Trophoblast cell (in vitro differentiated cells and primary cell): ENCODE measurements at places on chromosomes 2 and 18.
A peak's percentile ranks its signal among the peaks of the same experiment; 100 is the strongest.

- H3K27me3 ChIP-seq = no peaks in the 10 kb centered on the region
- H3K4me3 ChIP-seq = no peak overlapping the region
- DNase-seq = peak; percentile 83
- no peak overlapping the region for H3K27ac ChIP-seq
- no peaks in the 10 kb centered on the region for H3K36me3 ChIP-seq
Measured at GRCh38 chr2:232363784-232364615, 14.6 kb upstream of the ALPP start.

- no peak overlapping the region for H3K27ac ChIP-seq
- no peaks in the 10 kb centered on the region for H3K36me3 ChIP-seq
- H3K4me3 ChIP-seq = no peak overlapping the region
- H3K27me3 ChIP-seq = no peaks in the 10 kb centered on the region
- no peaks in the 10 kb centered on the region for H3K4me1 ChIP-seq
- DNase-seq = peak; percentile 84
Measured at GRCh38 chr18:63763831-63764600, 11.2 kb upstream of the SERPINB7 start.

- no peak overlapping the region for H3K4me3 ChIP-seq
- H3K27ac ChIP-seq = peak overlapping the region; percentile 46
- peaks cover 6% of the 10 kb centered on the region for H3K4me1 ChIP-seq
- peak; percentile 73 for DNase-seq
- no peaks in the 10 kb centered on the region for H3K36me3 ChIP-seq
Measured at GRCh38 chr2:118668431-118669424, 178.7 kb downstream of the EN1 start.

- DNase-seq = peak; percentile 65
- H3K27ac ChIP-seq = no peak overlapping the region
- H3K4me3 ChIP-seq = no peak overlapping the region
- H3K27me3 ChIP-seq = no peaks in the 10 kb centered on the region
Measured at GRCh38 chr2:54809819-54810218, 86.4 kb downstream of the EML6 start.

DNA sequence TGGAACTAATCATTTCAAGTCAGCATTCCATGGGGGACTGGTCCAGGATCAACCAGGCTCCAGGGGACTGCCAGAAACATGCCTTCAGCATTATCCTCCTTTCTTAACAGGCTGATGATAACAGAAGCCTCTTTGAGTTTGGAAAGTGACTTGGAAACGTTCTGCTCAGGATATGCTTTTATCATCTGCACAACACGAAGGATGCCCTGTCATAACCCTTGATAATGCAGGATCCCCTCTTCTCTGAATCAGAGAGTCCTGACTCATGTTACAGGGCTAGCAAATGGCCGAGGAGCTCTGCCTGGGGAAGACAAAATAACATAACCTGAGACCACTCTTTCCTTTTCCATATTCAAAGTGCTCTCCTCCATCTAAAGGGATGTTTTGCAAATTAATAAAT lies 6.7 kb downstream of the SCYGR3 start:
- H3K27ac ChIP-seq = no peak overlapping the region
- H3K4me3 ChIP-seq = no peak overlapping the region
- H3K36me3 ChIP-seq = no peaks in the 10 kb centered on the region
- H3K4me1 ChIP-seq = no peaks in the 10 kb centered on the region
- no peaks in the 10 kb centered on the region for H3K27me3 ChIP-seq

GRCh38 chr2:240959941-240960308 lies 38.5 kb upstream of the SNED1 start:
- H3K36me3 ChIP-seq = no peaks in the 10 kb centered on the region
- DNase-seq = no peak
- H3K27me3 ChIP-seq = no peaks in the 10 kb centered on the region
- no peaks in the 10 kb centered on the region for H3K4me1 ChIP-seq
- H3K27ac ChIP-seq = no peak overlapping the region

DNA sequence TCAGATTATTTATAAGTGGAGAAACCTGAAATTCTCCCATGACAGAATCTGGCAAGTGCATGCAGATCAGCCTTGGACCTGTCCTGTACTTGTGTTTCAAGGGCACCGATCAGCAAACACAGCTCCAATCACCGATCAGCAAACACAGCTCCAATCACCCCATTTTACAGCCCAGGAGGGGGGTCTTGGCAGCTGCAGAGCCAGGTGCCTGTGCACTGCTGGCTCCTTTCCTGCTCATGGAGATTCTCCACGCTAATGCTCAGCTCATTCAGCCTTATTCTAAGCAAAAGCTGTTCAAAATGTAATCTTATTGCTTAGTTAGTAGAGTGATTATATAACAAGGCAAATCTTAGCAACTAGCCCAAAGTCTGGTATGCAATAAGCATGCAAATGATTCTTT lies 623.1 kb upstream of the HS6ST1 start:
- no peak overlapping the region for H3K27ac ChIP-seq
- no peaks in the 10 kb centered on the region for H3K27me3 ChIP-seq
- H3K36me3 ChIP-seq = no peaks in the 10 kb centered on the region
- no peak for DNase-seq
